ENCODE measurements at places on chromosomes 11 and 22. TPM values are rescaled to one million over a fixed set of nuclear protein-coding genes. Genes with fewer than 3 reads are reported as not detected.
A peak's percentile ranks its signal among the peaks of the same experiment; 100 is the strongest.

GRCh38 chr11:72222106-72222891 lies 2.3 kb upstream of the INPPL1 start:
- H3K4me1 ChIP-seq = peaks cover 19% of the 10 kb centered on the region
- H3K27me3 ChIP-seq = no peaks in the 10 kb centered on the region
- H3K36me3 ChIP-seq = no peaks in the 10 kb centered on the region

DNA sequence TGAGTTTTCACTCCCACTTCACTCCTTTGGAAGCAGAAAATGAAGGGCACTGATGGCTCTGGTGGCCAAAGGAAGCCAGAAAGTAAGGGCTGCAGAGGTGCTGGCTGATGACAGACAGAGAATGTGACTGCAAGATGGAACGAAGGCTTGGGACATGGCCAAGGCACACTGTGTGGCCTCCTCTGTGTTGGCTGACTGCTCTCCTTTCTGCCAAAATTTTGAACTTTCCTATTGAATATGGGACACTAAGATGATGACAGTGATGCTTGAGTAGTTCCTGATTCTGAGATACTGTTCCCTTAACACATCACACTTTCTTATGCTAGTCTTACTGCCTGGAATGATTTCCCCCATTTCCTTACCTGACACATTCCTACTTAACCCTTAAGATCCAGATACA lies 156.4 kb downstream of the SWAP70 start:
- no peak for DNase-seq
- H3K4me1 ChIP-seq = no peaks in the 10 kb centered on the region
- no peak overlapping the region for H3K27ac ChIP-seq
- H3K27me3 ChIP-seq = no peaks in the 10 kb centered on the region
- no peaks in the 10 kb centered on the region for H3K36me3 ChIP-seq

- H3K27me3 ChIP-seq = no peaks in the 10 kb centered on the region
- no peak overlapping the region for H3K4me3 ChIP-seq
- DNase-seq = no peak
- H3K4me1 ChIP-seq = no peaks in the 10 kb centered on the region
- H3K27ac ChIP-seq = no peak overlapping the region
- H3K36me3 ChIP-seq = no peaks in the 10 kb centered on the region
Measured at GRCh38 chr11:714436-714835, 8.4 kb downstream of the EPS8L2 start.

DNA sequence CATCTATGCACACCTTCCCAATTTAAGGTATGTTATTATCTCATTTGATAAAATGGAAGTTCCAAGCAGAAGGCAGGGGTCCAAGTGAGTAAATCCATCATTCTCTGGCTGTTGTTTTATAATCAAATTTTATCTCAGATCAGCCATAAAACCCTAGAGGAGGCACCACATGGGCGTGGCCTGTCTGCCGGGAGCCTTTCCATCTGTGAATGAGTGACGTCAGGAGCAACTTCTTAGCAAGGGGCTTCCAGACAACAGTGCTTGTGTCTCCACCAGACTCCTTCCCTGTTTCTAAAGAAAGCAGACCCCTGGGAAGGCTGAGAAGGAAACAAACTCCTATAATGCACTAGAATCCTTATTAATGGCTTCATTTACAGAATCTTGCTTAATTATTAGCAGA lies 13.5 kb downstream of the SEZ6L start:
- H3K27me3 ChIP-seq = no peaks in the 10 kb centered on the region
- H3K4me3 ChIP-seq = no peak overlapping the region
- H3K36me3 ChIP-seq = no peaks in the 10 kb centered on the region
- DNase-seq = no peak

DNA sequence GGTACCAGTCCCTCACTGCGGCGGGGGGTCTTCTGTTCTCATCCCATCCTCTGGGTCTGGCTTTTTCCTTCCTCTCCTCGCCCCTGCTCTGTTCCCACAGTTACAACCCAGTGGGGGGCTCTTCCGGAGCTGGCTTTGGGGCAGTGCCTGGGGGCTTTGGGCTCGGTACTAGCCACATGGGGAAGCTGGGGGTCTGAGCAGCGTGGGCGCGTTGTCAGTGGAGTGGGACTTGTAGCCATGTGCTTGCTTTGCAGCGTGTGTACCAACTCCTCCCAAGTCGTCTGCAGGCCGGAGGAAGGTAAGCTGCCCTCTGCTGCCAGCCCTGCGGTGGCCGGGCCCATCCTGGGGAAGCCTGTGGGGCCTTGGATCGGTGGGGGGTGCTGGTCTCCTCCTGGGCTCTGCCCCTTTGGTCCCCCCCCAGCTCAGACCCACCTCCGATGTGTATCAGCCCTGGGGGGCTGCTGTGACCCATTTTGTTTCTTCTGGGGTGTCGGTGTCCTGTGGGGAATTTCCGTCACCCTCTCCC lies 17.5 kb downstream of the MUC2 start:
- H3K4me3 ChIP-seq = no peak overlapping the region
- no peak overlapping the region for H3K27ac ChIP-seq
- H3K36me3 ChIP-seq = no peaks in the 10 kb centered on the region
- no peak for DNase-seq
- no peaks in the 10 kb centered on the region for H3K4me1 ChIP-seq

DNA sequence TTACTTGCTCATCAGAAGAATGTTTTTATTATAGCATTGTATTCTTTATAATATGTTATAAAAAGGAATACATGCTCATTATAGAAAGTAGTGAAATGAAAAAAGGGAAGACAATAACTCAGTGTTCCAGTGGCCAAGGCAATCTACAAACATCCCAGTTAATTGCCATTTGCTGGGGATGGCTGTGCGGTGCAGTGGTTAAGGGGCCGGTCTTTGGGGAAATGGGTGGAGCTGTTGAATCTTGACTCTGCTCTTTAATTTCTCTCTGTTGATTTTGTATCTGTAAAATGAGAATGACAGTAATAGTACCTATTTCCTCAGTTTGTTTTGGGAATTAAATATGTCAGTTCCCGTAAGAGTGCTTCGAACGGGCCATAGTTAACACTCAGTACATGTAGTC lies 212.7 kb upstream of the TBCEL start:
- H3K27me3 ChIP-seq = no peaks in the 10 kb centered on the region
- no peak for DNase-seq
- no peak overlapping the region for H3K27ac ChIP-seq

GRCh38 chr11:80282643-80283042 lies 841.8 kb upstream of the TENM4 start:
- no peaks in the 10 kb centered on the region for H3K36me3 ChIP-seq
- H3K4me3 ChIP-seq = no peak overlapping the region
- H3K27me3 ChIP-seq = no peaks in the 10 kb centered on the region

- no peak overlapping the region for H3K27ac ChIP-seq
- no peaks in the 10 kb centered on the region for H3K4me1 ChIP-seq
- no peaks in the 10 kb centered on the region for H3K27me3 ChIP-seq
- H3K4me3 ChIP-seq = no peak overlapping the region
- peaks cover 70% of the 10 kb centered on the region for H3K36me3 ChIP-seq
- DNase-seq = no peak
Measured at GRCh38 chr22:41650821-41651220, 29.7 kb downstream of the XRCC6 start.

DNA sequence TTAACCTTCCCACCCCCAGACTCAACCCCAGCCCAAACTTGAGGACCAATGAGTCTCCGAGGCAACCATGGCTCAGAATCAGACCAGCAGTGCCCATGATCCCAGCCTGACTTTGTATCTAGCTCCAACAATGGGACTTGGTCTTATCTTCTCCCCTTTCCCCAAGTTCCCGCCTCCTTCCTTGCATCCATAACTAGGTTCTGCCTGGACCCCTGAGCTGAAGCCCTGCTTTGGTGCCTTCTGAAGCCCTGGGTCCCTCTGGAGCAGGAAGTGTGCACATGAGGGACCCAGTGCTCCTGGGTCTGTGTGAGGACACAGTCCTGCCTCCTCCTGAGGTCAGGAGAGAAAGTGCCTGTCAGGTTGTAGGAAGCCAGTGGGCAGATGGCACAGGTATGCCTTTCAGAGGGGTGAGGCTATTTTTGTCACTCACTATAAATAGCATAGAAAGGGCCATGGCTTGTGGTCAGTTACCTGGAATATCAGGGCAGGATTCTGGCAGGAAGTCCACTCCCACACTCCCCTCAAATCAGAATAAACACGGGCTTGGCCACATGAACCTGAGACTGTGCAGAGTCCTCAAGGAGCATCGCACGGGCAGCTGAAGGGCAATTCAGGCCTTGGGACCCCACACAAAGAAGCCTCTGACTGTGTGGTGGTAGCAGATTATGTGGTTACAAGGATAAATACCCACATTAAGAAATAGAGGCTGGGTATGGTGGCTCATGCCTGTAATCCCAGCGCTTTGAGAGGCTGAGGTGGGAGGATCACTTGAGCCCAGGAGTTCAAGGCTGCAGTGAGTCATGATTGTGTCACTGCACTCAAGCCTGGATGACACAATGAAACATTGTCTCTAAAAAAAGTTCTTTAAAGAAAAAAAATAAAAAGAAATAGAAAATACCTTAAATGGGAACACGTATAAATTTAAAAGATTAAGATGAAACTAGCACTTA lies 27.4 kb downstream of the RCN1 start:
- H3K27me3 ChIP-seq = peaks cover under 1% of the 10 kb centered on the region
- H3K36me3 ChIP-seq = no peaks in the 10 kb centered on the region
- H3K27ac ChIP-seq = no peak overlapping the region
- no peak overlapping the region for H3K4me3 ChIP-seq

DNA sequence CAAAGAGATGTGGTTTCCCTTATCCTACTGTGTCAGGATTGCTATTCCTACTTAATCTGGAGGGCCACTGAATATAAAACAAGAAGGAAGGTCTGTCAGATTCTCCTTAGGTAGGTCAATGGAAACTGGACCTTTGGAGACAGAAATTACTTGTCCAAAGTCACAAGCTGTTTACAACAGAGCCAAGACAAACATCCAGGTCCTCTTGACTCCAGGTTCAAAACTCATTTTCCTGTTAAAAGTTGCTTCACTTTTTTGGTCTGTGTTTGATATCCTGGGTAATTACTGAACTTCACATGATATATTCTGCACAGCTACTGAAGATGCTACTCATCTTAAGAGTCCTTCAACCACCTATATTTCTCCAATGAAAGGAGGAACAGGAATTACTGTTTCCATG lies 81.2 kb upstream of the ARHGAP32 start:
- no peak for DNase-seq
- no peaks in the 10 kb centered on the region for H3K36me3 ChIP-seq
- no peak overlapping the region for H3K27ac ChIP-seq
- peaks cover 6% of the 10 kb centered on the region for H3K4me1 ChIP-seq

- no peak for DNase-seq
- no peaks in the 10 kb centered on the region for H3K4me1 ChIP-seq
- H3K36me3 ChIP-seq = no peaks in the 10 kb centered on the region
- no peak overlapping the region for H3K27ac ChIP-seq
- no peaks in the 10 kb centered on the region for H3K27me3 ChIP-seq
Measured at GRCh38 chr22:36055376-36056295, 27.0 kb upstream of the RBFOX2 start.

- H3K27ac ChIP-seq = no peak overlapping the region
- no peaks in the 10 kb centered on the region for H3K36me3 ChIP-seq
- no peaks in the 10 kb centered on the region for H3K4me1 ChIP-seq
- H3K27me3 ChIP-seq = no peaks in the 10 kb centered on the region
Measured at GRCh38 chr22:34296461-34296860, 376.2 kb upstream of the LARGE1 start.

GRCh38 chr22:30027169-30027568 lies 53.1 kb upstream of the HORMAD2 start:
- peaks cover 35% of the 10 kb centered on the region for H3K36me3 ChIP-seq
- H3K27me3 ChIP-seq = no peaks in the 10 kb centered on the region
- no peak for DNase-seq

DNA sequence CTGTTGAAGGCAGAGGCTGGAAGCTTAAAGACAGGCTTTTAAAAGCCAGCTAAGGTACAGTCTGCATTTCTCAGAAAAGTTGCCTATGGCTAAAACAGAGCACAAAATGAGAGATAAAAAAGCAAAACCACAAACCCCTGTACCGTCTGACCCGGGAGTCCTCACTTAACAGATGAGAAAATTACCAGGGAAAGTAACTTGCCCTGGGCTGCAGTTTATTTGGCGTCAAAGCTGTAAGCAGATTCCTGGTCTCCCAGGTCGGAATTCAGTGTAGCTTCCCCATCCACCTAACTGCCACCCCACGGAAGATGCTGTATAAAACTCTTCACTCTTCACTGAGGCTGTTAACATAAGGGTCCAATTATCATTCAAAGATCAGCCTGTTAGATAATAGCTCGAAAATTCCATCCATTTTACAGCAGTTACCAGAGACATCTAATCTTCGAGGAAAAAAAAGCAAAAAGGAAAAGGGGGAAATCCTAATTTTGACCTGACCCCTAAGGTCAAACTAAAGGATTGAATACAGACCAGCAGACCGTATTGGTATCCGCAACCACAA lies 1.5 kb downstream of the TCF20 start:
- H3K36me3 ChIP-seq = no peaks in the 10 kb centered on the region
- H3K4me1 ChIP-seq = peaks cover 57% of the 10 kb centered on the region
- peak overlapping the region; percentile 26 for H3K4me3 ChIP-seq
- no peak for DNase-seq
- peak overlapping the region; percentile 91 for H3K27ac ChIP-seq
- no peaks in the 10 kb centered on the region for H3K27me3 ChIP-seq

- no peak overlapping the region for H3K27ac ChIP-seq
- no peak for DNase-seq
- peaks cover 10% of the 10 kb centered on the region for H3K4me1 ChIP-seq
- H3K36me3 ChIP-seq = no peaks in the 10 kb centered on the region
- H3K27me3 ChIP-seq = no peaks in the 10 kb centered on the region
Measured at GRCh38 chr11:3810951-3811350, 2.6 kb downstream of the PGAP2 start.

DNA sequence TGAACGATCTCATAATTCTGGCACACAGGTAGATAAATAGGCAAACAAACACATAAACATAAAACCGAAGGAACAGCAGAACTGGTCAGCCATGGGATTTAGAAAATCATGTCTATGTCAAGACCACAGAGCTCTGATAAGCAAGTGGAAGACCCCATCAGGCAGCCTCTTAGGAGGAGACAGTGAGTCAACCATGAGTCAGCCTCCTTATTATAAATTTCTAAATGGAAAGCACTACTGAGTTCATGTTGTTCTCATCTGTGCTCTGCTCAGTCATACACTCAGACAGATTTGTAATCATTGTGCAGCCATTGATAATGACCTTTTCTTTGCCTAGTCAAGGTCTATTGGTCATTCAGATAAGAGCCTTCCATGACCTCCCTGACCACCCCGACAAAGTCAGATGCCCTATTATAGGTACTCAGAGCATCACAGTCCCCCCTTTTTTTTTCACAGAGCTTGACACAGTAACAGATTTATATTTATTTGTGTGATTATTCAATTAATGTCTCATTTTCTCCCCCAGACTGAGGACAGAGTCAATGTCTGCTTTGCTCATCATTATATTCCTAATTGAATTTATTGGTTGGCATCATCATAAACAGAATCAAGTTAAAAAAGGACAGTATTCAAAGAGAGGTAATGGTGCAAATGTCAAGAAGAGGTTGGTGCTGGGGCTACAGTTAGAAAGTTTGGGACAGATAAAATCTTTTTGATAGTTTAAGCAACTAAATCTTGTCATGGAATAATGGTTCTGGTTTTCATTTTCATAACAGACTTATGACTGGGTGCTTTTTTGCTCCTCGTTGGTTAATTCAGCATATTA lies 579.7 kb upstream of the CCDC90B start:
- H3K27ac ChIP-seq = no peak overlapping the region
- no peaks in the 10 kb centered on the region for H3K36me3 ChIP-seq
- no peak for DNase-seq
- no peaks in the 10 kb centered on the region for H3K27me3 ChIP-seq
- H3K4me3 ChIP-seq = no peak overlapping the region

The C11orf42 gene
- not detected for total RNA-seq

The NRIP3 gene
- total RNA-seq = 1.5 TPM

The MMP7 gene
- total RNA-seq = not detected
